ENCODE measurements at places on chromosomes 3 and 15.
A peak's percentile ranks its signal among the peaks of the same experiment; 100 is the strongest.

DNA sequence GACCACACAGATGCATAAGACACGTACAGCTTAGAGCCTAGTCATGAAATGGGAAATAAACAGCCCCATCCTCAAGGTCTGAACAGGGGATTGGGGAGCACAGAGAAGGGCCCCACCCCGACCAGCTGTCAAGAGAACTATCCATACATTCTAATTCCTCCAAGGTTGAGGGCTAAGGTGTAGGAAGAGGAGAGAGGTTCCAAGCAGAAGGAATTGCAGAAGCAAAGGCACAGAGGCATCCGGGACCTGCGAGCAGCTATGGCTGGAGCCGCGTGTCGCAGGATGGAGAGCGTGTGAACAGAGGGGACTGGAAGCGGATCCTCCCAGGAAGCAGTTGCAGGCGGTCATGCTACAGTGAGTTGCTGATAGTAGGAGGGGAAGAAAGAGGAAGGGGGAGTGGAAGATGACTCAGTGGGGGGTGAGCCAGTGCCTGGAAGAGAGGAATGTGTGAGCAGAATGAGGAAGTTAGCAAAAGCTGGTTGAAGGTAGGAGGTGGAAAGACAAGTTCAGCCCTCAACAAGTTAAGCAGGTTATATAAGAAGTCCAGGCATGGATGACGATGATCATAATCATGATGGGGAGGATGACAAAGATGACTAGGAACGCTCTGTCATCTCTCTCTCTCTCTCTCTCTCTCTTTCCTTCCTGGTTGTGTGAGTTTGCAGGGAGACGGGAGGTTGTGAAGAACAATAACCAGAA is 89.7 kb downstream of the LIPC start:
- peak; percentile 73 for DNase-seq

DNA sequence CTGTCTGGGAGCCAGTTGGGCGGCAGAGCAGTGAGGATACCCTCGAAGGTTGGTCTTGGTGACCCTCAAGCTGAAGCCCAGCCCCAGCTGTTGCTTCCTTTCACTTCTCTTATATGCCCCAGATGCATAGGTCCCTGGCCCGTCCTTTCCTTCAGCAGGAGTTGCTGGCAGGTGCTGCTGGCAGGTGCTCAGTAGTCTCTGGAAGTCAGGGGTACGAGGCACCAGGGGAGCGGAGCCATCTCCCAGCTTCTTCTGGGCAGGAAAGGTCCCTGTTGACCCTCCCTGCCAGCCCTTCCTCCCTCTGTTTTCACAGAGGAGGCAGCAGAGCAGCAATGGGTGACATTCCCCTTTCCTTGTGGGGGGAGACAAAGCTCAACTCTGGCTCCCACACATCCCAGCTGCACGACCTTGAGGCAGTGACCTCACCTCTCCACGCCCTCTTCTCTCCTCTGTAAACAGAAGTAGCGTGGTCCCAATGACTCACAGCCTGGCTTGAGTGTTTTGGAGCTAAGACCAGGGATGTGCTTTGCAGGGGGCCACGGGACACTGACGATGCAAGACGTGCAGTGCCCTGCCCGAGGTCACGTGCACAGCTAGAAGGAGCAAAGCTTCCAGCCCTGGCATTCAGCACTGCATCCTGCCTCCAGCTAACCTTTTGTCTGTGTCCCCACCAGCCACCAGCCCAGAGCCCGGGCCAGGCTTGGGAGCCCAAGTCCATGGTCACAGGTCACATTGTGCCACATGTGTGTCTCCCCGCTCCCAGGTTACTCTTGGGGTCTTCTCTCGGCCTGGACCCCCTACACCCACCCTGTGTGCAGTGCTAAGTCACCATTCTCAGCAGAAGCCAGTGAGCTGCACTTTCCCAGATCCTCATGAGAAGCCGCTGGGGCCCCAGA is 49.7 kb downstream of the SLC6A6 start:
- DNase-seq: peak; percentile 96

DNA sequence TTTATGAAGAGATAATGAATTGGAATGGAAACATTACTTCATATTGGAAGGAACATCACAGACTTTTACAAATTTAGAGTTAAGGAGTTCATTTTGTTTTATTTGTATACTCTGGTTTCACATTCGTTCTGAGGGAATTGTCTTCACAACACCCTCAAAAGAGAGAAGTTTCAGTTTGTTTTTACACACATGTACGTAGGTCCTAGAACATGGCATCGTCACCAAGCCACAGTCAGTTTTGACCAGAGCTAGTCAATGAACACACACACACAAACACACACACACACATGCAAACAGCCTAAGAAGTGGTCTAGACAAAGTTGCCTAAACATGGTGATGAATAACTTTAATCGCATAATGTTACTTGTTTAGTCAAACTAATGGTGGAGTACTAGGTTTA is 427.9 kb upstream of the BCHE start:
- DNase-seq: no peak

DNA sequence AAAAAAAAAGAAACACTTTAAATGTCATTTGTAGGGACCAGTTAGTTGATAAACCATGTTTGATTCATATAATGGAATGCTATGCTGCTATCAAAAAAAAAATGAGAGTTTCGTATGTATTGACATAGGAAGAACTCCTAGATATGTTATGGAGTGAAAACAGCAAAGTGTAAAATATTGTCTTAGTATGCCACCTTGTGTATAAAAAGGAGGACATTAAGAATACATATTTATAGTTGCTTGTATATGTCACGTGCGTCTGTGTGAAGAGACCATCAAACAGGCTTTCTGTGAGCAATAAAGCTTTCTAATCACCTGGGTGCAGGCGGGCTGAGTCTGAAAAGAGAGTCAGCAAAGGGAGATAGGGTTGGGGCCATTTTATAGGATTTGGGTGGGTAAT is 39.5 kb downstream of the KBTBD8 start:
- DNase-seq: no peak

- no peak for DNase-seq
Observed at GRCh38 chr3:127067116-127067910, 84.4 kb downstream of the PLXNA1 start.

GRCh38 chr3:120659834-120660233 is 22.2 kb downstream of the HGD start:
- DNase-seq: no peak

DNA sequence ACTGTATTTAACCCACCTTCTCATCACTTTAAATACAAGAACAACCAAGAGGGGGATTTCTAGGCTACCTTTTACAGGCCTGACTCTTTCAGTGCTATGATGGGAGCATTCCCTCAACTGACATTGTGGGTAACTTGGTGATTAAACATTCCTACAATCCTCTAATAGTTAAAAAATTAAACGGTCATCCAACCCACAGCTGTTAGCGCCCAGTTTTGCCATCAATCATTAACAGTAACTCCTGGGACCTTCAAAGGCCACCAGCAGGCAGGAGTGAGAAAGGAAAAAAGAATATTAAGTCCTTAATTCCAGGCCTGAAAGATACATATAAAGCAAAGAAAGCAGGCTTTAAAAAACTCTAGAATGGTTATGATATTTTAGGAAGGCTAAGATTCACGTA is 512.1 kb downstream of the MAGI1 start:
- DNase-seq: no peak

DNA sequence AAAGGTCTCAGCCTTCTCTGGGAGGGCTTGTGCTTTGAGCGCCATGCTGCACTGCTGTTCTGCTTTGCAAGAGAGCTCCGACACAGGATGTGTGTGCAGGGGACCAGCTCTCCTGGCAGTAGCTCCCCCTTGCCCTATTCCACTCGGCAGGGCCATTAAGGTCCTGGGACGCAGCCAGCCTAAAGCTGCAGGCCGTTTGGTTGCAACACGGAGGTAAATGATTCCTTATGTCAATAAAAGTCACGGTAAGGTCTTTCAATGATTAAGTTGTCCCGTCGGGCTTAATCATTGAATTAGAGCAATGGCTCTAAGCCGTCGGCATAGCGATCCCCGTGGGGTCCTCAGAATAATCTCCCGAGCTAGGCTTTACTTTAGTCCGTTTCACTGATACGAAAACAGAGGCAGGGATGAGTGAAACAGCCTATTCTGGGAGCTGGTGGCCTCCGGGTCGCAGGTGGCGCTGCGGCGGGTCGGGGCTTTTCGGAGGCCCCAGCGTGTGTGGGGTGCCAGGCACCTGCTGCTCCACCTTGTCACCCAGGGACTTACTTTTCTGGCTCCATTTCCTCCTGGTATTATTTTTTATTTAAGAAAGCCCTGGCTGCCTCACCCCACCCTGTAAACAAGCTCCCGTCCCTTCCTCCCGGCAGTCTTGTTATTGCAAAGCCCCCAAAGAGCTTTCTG is 525.2 kb downstream of the OCA2 start:
- DNase-seq: no peak

DNA sequence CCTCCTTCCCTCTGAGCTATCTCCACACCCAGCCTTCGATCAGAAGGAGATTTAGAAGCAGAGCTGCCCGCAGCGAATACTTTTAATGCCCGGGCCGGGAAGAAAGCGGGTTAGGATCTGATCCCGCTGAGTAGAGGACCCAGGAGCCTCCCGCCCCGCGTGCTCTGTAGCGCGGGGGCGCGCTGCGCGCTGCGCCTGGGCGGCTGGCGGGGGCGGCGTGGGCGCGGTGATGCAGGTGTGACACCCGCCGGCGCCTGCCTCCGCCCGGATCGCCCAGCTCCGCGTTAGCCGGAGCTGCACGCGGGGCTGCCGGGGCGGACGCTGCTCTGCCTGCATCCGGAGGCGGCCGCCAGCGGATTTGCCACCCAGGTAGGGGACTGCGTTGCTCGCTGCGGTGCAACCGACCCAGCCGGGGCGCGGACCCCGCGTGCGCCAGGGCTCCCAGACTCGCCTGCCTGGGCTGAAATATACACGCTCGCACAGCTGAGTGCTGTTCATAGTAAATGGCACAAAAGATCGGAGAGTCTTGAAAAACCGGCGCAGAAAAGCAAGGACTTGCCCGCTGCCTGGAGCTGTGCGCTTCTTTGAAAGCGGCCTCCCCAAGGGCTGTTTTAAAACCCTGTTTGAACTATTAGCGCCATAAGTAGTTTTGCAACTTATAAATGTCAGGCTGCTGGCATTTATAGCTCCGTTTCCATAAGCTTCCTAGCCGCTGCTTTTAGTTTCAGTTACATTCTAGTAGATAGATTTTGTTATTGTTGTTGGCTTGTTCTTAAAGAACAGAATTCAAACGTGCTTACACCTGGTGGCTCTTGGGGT is at the start of gene SV2B:
TSS of gene SV2B (plus strand) at position 263 of the 819 bp plus-strand sequence. CDS start 126,007 bp downstream, outside the sequence.
- DNase-seq: peak; percentile 15

- DNase-seq: peak; percentile 44
Observed at GRCh38 chr15:79474252-79474651, 42.1 kb downstream of the MINAR1 start.

DNA sequence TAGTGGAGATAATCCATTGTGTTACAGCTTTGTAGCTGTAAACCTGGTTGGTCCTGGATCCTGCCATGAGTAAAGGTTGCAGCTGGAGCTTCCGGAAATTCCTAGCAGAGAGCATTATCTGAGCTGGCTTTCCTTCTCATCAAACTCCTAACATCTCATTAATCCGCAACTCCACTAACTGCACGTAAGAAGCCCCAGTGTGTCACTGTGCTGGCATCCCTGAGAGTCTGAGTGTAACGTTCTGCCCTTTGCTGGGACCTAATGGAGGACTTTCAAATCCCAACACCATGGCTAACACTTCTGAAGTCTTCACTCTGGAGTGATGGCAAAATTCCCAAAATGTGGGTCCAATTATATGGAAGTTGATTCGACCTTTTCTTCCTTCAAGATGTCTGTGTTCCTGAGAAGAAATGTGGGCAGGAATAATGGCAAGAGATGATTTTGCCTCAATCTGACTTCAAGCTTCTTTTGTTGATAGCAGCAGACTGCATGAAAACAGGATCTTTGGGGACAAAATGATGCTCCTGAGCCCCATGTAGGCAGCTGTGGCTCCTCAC is 9.6 kb upstream of the TRPM1 start:
- no peak for DNase-seq

DNA sequence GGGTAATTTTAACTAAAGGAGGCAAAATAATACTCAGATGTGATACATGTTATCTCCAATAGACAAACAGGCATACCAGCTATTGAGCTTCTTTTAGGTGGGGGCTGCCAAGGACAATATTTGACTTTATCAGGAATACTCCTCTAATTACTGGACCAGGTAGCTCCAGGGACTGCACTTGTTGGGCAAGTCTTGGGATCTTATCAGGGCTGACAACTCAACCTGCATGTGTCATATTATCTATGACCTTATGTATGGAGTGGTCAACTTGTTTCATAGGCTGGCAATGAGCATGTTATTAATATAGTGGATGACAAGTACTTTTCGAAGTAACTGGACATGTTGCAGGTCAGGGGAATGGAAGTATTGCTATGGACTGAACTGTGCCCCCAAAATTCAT is 15.0 kb upstream of the ZNF445 start:
- DNase-seq: no peak

DNA sequence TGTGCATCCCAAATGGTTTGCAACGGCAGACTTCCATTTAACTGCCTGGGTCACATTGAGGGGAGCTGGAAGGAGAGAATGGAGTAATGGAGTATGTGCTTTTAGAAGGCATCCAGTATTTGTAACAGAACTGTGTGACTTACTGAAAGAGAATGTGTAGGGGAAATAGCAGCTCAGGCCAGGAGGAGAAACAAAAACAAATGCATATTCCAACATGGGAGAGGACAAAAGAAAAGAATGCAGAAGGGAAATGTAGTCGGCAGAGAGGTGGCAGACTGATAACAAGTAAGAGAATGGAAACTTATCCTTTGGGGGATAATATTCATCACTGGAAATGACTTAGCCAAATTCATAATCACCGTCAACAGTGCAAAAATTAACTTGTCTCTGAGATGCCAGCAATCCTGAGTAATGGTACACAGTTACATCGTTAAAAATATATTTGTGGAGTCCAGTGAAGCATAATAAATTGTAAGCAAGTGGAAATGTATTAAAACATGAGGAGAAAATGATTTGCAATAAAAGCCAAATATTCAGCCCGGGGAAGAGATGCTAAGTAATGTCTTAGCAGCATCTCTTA is 294.9 kb upstream of the SGO1 start:
- DNase-seq: peak; percentile 7

DNA sequence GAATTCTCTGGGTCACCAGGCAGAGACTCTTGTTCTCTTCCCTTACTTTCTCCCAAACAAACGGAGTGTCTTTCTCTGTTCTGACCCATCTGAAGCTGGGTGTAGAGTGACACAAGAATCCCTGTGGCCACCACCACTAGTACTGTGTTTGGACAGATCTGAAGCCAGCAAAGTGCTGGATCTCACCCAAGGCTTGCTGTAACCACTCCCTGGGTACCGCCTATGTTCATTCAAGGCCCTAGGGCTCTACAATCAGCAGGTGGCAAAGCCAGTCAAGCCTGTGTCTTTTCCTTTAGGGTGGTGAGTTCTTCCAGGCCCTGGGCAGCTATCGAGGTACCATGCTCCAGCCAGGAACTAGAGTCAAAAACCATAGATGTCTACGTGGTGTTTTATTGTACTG is 149.2 kb upstream of the CTNNB1 start:
- no peak for DNase-seq
